ENCODE measurements at places on chromosomes 2 and 18. TPM values are rescaled to one million over a fixed set of nuclear protein-coding genes. Genes with fewer than 3 reads are reported as not detected.

Gene LAMA1
- 0.35 TPM for polyA plus RNA-seq

Gene NDUFB3
- 48.1 TPM for polyA plus RNA-seq

Gene EN1
- not detected for polyA plus RNA-seq

Gene LCT
- not detected for polyA plus RNA-seq

Gene LINC00305
- polyA plus RNA-seq, result not detected
